ENCODE measurements at places on chromosomes 7 and 10.

DNA sequence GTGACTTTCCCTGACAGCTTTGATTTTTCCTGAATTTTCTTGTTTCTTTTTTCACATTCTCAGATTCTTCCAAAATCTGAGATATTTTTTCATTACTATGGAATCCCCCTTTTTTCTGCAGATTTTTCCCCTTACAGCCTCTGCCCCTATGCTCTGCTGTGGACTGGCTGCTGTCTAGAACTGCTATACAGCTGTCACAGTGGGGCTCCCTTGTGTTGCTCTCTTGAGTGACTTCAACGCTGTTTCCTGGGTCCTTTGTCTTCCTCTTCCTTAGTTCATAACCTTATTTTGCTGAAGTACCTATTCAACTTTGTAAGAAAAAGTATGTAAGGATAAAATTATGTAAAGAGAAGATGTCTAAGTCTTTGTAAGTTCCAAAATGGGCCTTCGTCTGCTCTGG is 234.1 kb upstream of the YAE1 start:
- DNase-seq: no peak

DNA sequence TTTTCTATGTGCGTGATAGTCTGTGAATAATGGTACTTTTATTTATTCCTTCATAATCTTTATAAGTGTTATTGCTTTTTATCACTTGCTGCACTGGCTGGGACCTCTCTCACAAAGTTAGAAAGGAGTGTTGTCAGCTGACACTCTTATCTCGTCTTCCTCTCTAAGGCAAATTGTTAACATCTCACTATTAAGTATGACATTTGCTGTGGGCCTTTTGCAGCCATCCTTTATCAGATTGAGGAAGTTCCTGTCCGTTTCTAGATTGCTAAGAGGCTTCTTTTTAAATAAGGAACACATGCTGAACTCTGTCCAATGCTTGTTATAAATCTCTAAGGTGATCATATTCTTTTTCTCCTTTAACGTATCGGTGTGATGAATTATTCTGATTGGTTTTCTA is 27.4 kb upstream of the DIP2C start:
- no peak for DNase-seq

GRCh38 chr7:158958618-158959017 is 102.3 kb downstream of the DYNC2I1 start:
- DNase-seq: no peak

DNA sequence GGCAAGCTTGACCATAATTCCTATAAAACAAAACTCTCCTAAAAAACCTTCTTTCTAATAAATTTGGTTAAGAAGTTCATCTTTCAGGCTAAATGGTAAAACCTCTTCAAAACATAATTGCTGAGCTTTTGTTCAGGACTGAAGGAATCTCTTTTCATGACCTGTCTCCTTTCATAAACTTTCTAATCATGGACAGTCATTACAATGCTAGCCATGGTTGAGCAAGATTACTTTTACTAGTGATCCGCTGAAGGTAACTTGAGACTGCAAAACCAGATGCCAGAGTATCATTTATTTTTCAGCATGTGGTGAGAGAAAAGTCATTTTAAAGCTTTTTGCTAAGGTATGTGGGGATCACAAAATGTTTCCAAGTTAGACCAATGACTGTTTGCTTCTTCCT is 186.4 kb upstream of the RHOBTB1 start:
- no peak for DNase-seq

DNA sequence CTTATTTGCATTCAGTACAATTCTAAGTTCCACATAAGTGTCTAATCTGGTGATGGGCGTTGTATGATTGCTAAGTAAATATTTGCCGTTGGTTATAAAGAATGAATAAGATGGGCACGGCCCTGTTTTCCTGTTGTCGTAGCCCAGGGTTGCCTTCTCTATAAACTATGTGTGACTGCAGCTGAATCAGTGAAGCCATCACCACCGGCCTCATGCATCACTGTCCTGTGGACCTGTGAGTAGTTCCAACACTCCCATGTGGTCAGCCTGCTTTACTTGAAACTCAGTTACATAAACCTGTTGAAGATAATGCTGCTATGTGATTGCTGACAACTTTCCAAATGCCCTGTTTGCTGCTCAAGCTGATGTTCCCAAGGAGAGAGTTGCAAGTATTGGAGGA is 21.6 kb upstream of the KLF6 start:
- DNase-seq: no peak

- no peak for DNase-seq
Observed at GRCh38 chr10:112332509-112333228, 41.2 kb upstream of the ACSL5 start.

DNA sequence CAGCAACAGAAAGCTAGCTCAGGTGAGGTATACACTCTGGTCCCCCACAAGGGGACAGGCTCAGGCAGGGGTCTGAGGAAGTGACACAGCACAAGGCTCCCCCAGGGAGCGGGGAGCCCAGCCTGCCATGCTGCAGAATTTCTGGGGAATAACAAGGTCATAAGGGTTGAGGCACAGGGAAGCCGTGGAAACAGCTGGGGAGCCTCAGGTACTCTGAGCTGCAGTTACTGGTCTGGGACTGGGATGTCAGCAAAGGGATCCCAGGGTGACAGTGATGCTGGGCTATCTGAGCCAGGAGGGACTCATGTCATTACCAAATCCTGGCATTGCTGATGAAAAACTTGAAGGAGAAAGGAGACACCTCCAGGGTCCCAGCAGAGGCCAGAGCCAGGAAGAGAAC is 64.4 kb upstream of the NANOS1 start:
- DNase-seq: no peak

DNA sequence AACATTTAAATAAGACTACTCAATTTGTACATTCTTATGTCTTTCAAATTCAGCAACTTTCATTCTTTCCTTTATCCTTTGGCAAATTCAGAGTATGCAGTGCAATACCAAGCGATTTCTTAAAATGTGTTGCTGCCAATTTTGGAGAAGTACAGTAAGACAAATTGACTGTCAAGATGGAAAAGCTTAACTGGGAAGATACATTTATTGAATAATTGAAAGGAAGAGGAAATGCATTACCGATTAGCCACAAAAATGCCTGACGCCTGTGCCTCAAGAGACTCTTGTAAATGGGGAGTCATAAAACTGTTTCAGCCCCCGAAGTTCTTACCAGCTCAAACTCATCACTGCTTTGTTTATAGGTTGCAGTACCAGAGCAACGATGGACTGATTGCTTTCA is 373.3 kb upstream of the GALNT17 start:
- no peak for DNase-seq

DNA sequence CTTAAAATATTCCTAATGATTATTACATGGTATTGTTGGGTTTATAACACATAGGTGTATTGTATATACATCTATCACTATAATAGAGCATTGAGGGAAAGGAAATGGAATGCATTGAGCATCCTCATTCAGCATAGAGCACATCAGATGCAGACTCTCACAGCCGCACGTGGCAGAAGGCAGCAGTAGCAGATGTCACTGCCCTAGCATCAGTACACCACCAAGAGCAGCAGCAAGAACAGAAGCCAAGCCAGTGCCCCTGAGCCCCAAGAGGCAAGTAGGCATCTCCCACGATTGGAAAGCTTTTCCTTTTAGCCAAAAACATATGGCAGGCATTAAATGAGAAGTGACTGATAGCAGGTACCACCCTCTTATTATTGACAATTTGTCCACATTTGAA is 510.0 kb downstream of the TNS3 start:
- DNase-seq: no peak

DNA sequence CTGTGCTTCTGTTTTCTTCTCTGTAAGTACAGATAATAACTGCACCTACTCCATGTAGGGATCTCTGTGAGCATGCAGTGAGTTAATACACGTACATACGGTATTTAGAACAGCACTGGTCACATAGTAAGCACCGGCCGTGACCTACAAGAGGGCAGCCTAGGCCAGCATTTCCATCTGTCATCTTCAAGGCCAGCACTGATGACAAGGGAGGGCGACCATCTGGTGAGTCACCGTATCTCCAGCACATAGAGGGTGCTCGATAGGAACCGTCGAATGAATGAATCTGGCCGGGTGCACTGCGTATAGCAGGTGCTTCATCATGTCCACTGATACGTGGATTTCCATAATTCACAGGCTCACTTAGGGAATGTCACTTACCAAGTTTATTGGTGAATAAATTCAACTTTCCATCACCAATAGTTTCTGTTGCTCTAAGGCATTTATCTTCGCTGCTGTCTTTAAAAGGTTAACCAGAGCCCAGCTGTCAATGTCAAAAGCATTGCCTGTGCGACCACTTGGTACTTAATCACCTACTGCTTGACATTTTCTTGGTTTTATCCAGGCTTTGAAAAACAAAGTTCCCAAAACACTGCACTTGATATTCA is 8.3 kb downstream of the NOD1 start:
- DNase-seq: no peak

DNA sequence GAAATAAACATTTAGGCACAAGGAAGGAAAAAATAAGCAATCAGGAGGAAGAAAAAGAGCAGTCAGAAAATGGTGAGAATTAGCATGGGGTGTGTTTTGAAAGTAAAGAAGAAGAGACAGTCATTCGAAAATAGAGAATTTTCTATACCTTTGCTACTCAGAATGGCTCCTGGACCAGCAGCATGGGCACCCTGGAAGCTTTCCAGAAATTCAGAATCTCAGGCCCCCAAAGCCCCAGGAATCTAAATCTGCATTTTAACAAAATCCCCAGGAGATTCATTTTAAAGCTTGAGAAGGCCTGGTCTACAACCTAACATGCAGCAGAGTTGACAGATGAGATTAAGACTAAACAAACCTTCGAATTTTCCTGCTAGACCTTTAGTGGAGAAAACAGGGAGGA is 131.2 kb upstream of the HDAC9 start:
- DNase-seq: no peak

- DNase-seq: no peak
Observed at GRCh38 chr7:132317701-132318351, 258.4 kb downstream of the PLXNA4 start.

GRCh38 chr10:17033529-17034260 is 95.9 kb downstream of the CUBN start:
- DNase-seq: no peak

DNA sequence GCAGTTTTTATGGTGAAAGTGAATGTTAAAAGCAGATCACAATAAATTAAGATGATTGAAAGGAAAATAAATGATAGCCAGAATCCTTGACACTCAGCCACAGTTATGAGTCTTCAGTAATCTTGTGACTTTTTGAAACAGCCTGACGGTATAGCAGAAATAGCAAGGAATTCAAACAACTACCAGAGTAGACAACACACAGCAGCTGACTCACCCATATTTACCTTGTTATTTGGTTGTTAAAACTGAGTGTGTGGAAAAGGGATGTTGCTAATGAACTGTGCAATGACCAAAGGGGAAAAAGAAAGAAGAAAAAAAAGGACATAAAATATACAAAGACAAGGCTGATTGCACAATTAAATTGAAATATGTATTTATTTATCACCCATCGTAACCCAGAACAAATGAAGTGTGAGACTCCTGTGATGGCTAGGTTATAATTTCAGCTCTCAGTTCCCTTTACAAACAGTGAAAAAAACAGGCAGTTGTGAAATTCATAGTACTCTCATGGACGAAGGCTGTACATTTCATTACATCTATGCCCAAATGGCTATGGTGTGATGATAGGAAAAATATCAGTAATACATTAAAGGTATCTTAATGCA is 1023.0 kb upstream of the SORCS1 start:
- DNase-seq: no peak

Measured in activated CD4-positive, alpha-beta T cell treated with anti-CD3 and anti-CD28 coated beads for 24 hours (primary cell).